ENCODE measurements at places on chromosomes 4 and X.

DNA sequence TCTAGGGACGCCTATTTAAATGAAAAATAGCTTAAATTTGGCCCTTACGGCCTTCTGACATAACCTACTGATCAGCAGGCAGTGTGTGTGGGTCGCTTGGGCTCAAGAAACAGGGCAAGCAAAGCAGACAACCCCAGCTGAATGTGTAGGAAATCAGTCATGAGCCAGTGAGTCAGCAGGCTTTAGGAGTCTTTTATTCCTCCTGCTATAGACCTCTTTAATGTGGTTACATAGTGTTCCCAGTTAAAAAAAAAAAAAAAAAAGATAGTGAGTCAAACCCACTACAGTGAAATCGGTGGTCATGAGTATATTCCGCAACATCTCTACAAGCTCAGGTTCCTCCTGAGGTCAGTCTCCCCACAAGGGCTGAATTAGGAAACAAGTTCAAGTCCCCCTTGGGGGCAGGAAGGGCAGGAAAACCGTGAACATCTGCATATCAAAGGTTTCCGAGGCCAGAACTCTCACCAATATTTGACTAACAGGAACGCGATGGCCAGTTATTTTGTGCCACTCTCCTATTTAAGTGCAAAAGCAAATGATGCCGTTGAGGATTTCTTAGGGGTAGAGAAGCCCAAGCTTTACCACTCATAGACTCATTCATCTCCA is 32.7 kb downstream of the ACSL1 start:
- DNase-seq, result peak; percentile 91

- DNase-seq, result no peak
Observed at GRCh38 chrX:118350221-118350620, 4.3 kb downstream of the WDR44 start.

GRCh38 chr4:17771284-17771908 is 10.0 kb downstream of the FAM184B start:
- no peak for DNase-seq

DNA sequence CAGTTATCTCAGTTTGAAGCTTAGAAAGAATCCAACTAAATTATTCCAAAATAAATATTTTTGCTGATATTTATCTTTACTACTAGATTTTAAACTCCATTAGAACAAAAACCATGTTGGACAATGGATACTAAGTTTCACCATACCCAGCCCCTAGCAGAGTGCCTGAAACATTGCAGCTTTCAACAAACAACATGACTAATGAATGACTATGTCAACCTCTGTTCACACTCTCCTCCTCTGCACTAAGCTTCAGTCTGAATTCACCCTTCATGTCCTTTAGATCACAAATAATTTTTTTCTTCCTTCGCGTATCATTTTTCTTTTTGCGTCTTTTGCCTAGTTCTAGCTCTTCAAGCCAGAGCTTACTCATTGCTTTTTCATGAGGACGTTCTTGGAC is 315.2 kb downstream of the PCDH10 start:
- no peak for DNase-seq

DNA sequence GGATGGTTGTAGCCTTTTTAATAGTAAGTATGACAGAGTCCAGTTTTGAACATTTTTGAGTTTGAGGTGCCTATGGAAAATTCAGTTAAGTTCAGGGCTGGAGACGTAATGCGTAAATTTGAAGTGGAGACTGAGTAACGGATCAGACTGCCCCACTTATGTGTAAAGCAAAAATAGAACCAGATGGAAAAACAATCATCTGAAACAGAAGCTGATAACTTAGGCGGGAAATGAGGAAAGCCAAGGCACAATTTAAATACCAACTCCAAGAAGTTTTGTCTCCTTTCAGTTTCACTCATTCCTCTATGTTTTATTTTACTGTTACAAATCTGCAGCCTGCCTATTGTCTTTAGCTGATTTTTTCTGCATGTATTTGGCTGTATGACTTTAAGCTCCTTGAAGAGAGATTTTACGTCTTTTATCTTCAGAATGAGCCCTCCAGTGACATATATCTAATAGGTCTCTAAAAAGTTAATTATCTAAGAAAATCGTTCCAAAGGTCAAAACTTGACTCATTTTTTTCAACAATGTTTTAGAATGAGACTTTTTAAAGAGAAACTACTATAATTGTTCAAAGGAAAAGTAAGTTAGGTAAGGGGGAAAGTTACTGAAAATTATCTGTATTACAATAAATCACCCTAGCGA is 1.1 kb downstream of the SGCB start:
- no peak for DNase-seq

- DNase-seq, result no peak
Observed at GRCh38 chr4:181599134-181599533, 644.1 kb upstream of the TENM3 start.

DNA sequence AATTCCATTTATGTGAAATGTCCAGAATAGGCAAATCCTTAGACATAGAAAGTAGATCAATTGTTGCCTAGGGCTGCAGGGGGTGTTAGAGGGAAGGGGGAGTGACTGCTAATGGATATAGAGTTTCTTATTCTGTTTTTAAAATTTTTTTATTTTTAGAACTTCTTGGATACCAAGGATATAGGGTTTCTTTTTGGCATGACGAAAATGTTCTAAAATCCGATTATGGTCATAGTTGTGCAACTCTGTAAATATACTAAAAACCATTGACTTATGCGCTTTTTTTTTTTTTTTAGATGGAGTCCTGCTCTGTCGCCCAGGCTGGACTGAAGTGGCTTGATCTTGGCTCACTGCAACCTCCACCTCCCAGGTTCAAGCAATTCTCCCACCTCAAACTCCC is 125.2 kb upstream of the USP9X start:
- DNase-seq, result no peak

DNA sequence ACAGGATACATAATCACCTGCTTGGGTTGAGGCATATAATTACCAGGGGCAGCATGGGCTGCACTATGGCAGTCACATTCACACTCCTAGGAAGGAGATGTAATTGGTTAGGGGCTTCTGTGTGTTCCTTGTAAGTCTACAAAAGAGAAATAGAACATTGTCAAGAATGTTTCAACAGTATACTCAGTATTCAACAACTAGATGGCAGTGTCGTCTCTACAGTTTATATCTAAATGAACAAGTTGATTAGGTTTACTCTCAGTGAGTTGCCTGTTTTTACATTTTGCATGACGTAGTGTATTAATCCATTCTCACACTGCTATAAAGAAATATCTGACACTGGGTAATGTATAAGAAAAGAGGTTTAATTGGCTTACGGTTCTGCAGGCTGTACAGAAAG is 50.5 kb upstream of the RAB33B start:
- no peak for DNase-seq

GRCh38 chr4:3685081-3685645 is 81.0 kb upstream of the ADRA2C start:
- no peak for DNase-seq

- peak; percentile 83 for DNase-seq
Observed at GRCh38 chr4:57102050-57102624, 8.0 kb downstream of the IGFBP7 start.

DNA sequence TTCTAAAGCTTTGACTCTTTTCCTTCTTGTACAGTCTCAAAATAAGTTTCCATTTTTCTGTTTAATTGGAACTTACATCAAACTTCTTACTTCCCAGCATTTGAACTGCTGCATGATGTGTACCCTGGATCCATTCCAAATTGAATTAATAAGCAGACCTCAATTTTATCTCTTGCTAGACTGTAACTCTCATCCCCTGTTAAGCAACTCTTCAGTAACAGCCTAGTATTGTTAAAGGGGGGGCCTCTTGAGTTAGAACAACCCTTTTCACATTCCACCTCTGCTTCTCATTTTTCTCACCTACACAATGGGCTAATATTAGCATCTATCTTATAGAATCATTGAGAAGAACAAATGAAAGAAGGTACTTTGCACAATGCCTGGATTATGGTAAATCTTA is 169.4 kb downstream of the IL1RAPL1 start:
- no peak for DNase-seq

- no peak for DNase-seq
Observed at GRCh38 chr4:181470306-181470705, 772.9 kb upstream of the TENM3 start.

GRCh38 chr4:114108869-114109268 is 129.4 kb upstream of the ARSJ start:
- DNase-seq, result peak; percentile 50

- no peak for DNase-seq
Observed at GRCh38 chr4:121321466-121321865, 59.4 kb downstream of the QRFPR start.

GRCh38 chrX:144716187-144716586 is 531.1 kb upstream of the SPANXN1 start:
- DNase-seq, result no peak

DNA sequence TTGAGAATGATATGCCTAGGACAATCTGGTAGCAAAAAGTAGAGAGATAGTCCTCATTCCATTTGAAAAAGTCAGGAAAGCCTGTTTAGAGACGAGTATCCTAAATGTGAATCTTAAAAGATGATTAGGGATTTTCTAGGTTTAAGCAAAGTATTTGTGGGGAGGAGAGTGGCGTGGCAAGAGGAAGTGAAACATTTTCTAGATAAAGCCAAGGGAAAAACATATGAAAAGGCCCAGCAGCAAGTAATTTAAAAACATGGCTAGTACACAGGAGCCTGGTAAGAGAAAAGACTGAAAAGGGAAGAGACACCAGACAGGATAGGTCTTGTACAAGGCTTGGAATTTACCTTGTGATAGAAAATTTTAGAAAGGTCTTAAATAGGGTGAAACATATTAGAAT is 45.9 kb downstream of the CORIN start:
- DNase-seq, result no peak

- peak; percentile 56 for DNase-seq
Observed at GRCh38 chr4:38601244-38601915, 62.6 kb upstream of the KLF3 start.

GRCh38 chrX:133513123-133513522 is 97.8 kb upstream of the GPC4 start:
- no peak for DNase-seq

DNA sequence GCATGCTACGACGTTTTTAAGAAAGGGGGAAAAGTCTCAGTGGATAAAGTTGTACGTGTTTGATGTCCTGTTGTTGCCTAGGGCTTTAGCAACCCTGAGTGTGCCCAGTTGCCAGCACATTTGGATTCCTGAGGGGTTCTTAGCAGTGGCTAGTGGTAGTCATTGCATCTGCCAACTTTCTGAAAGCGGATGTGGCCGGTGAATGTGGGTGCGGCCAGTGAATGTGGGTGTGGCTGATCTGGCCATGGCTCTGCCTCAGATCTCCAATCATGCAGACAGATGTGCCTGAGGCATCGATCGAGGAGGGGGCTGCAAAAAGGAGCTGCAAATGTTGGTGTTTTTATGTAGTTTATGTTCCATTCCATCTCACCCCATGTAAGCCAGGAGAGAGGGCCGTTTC is 41.5 kb upstream of the FAT1 start:
- DNase-seq, result peak; percentile 71

DNA sequence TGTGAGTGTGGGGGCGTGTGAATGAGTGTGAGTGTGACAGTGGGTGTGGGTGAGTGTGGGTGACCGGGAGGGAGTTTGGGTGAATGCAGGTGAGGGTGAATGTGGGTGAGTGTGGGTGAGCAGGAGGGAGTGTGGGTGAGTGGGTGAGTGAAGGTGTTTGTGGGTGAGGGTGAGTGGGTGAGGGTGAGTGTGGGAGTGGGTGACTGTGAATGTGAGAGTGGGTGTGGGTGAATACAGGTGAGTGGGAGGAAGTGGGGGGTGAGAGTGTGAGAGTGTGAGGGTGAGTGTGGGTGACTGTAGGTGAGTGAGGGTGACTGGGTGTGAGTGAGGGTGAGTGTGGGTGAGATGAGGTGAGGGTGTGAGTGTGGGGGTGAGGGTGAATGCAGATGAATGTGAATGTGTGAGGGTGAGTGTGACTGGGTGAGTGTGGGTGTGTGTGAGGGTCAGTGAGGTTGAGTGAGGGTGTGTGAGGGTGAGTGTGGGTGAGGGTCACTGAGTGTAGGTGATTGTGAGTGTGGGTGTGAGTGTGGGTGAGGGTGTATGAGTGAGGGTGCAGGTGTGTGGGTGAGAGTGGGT is 1677.3 kb upstream of the TENM3 start:
- DNase-seq, result no peak

- DNase-seq, result no peak
Observed at GRCh38 chr4:55013431-55013955, 111.9 kb downstream of the KDR start.

- DNase-seq, result peak; percentile 11
Observed at GRCh38 chr4:11367371-11367770, 61.3 kb downstream of the HS3ST1 start.
